ENCODE measurements at places on chromosomes 11 and 22.

- peak; percentile 47 for DNase-seq
Measured at GRCh38 chr11:34840736-34841386, 75.3 kb downstream of the APIP start.

- DNase-seq: no peak
Measured at GRCh38 chr11:75520688-75521087, 5.1 kb downstream of the GDPD5 start.

GRCh38 chr11:18367431-18367830 is 26.9 kb upstream of the LDHA start:
- DNase-seq: no peak

- DNase-seq: no peak
Measured at GRCh38 chr22:39177456-39177775, 24.9 kb upstream of the CBX7 start.

GRCh38 chr22:42716649-42717127 is 4.0 kb downstream of the A4GALT start:
- no peak for DNase-seq

GRCh38 chr11:84887055-84887629 is 740.0 kb downstream of the DLG2 start:
- DNase-seq: no peak
